ENCODE measurements at places on chromosomes 12 and 14. TPM values are rescaled to one million over a fixed set of nuclear protein-coding genes. Genes with fewer than 3 reads are reported as not detected.

DLK1 gene
- total RNA-seq = 2.2 TPM

- no peak for DNase-seq
Observed at GRCh38 chr14:55384536-55384935, 27.1 kb downstream of the ATG14 start.

- no peak for DNase-seq
Observed at GRCh38 chr12:2891240-2892053, 756 bp downstream of the TULP3 start.

DNA sequence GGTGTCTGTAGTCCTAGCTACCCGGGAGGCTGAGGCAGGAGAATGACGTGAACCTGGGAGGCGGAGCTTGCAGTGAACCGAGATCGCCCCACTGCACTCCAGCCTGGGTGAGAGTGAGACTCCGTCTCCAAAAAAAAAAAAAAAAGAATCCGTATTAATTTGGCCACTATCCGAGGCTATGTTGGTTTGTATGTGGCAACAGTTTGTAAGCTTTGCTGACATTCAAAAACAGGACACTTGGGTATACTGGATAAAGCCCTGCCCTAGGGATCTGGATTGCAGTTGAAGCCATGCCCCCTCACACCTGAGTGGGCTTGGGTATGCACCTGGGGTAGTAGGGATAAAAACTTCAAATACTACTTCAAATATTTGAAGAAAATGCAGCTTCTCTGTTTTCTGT, 14.5 kb downstream of the IFNG-AS1 start:
- DNase-seq = no peak

FAIM2 gene
- not detected for total RNA-seq

KRT78 gene
- total RNA-seq = not detected

DNA sequence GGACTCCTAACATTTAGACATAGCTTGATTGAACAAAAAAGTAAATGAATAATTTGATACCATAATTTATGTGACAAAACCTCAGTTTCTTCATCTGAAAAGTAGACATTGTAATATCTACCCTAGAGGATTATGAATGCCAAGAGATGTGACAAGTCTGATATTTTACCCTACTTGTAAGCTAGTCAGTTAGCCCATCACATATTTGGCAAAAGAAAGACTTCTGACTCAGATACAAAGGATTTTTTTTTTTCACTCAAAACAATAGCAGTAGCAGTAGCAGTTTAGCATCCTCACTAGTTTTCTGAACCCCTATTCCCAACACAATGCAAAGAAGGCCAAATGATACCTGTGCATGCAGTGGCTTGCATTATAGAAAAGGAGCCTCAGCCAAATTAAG, 377.3 kb upstream of the E2F7 start:
- no peak for DNase-seq

DNA sequence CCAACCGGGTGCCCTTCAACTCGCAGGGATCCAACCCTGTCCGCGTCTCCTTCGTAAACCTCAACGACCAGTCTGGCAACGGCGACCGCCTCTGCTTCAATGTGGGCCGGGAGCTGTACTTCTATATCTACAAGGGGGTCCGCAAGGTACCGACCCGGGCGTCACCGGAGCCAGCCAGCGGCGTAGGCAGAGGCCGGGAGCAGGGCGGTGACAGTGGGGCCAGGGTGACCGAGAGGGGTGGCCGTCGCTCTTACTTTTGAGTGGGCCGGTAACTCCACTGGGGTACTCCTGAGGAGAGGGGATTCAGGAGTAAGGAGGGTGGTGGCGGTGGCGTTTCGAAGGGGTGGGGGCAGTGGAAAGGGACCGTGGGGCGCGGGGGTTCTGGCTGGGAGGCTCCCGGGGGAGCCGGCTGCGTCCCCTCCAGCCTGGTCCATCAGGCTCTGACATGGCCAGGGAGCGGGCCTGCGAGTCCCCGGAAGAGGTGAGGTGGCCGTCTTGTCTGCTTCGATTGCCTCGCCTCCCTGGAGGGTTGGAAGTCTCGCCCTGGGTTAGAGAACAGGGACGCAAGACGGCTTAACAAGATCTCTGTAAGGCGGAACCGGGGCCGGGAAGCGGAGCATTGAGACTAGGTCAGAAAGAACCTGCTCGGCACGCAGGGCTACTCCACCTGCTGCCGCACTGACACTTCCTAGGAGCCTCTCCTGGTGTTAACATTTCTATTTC, 491 bp downstream of the WDR20 start:
- peak; percentile 42 for DNase-seq

DNA sequence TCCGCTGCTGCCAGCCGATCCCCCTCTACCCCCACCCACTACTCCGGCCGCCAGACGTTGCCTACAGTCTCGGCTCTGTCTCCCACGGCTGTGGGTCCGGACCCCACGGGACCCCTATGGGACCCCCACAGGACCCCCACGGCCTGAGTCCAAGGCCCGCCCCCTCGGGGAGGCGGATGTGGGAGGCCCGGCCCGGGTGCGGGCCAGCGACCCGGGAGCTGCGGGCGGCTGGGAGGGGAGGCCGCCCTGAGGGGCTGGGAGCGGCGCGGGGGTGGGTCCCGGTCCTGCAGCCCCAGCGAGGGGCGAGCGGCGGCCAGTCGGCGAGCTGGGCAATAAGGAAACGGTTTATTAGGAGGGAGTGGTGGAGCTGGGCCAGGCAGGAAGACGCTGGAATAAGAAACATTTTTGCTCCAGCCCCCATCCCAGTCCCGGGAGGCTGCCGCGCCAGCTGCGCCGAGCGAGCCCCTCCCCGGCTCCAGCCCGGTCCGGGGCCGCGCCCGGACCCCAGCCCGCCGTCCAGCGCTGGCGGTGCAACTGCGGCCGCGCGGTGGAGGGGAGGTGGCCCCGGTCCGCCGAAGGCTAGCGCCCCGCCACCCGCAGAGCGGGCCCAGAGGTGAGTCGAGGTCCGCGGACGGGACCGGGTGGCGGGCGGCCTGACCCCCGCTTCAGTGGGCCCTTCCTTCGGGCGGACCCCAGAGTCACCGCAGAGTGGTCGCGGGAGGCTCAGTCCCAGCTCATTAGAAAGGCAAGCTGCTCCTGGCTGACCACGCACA, at the start of gene ACVRL1:
Gene ACVRL1, plus strand, starts transcription at position 422 of the 773 bp plus-strand sequence. CDS start 4,971 bp downstream, outside the sequence.
- no peak for DNase-seq

DNA sequence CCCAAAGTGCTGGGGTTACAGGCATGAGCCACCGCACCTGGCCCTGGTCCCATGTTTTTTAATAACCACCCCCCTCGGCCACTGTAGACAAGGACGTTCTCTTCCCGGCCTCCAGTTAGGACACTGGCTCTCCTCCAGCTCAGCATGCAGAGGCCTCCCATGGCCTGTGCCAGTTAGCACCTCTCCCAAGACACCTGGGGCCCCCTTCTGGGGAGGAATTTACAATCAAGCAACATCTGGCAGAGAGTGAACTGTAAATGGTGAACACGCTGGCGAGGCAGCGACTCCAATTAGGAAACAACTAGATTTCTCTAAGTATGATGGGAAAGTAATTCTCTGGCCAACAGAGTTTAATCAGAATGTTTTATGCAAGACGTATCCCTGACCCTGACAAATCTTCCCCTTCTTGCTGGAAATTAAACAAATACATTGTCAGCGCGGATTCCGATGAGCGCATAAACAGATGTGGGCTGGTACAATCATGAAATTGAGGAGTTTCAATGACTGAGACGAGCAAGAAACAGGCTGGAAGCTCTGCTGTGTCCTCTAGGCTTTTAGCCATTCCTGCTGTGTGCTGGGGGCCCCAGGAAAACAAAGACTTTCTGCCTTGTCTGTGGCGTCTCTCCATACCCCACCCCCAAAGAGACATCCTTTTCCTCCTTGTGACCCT, 61.7 kb upstream of the DLK1 start:
- DNase-seq = no peak

DNA sequence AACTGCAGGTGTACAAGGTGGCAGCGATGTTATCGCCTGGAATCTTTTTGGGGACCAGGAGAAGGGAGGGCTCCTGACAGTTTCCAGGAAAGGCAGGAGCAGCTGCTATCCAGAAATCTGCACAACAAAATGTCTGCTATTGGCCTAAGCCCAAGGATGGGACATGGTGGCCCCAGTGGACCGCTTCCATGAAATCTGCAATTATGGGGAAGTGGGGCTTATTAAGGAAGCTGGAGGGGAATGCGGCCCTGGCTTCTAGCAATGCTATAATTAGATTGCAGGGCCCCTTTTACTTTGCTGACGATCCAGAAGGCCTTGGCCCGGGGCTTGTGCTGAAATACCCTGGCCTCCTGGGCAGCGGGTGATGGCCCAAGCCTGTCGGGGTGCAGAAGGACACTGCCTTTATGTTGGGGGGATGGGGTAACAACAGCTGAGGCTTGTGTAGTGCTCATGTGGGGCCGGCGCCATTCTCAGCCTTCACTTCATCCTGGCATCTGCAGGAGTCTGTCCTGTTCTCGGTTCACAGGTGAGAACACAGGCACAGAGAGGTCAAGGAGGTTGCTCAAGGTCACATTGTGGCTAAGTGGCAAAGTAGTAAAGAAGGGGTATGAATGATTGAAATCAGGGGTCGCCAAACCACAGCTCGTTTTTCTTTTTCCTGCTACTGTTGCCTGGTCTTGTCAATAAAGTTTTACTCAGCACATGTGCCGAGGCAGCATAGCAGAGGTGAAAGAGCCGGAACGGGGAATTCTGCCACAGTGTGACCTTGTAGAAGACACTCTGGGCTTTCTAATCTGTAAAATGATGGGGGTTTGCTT, 153.5 kb downstream of the RBM19 start:
- no peak for DNase-seq

- DNase-seq = no peak
Observed at GRCh38 chr14:52279408-52279807, 11.9 kb downstream of the PTGDR start.

TSPAN19 gene
- total RNA-seq = not detected

- no peak for DNase-seq
Observed at GRCh38 chr12:12546314-12546772, 16.3 kb downstream of the DUSP16 start.

DNA sequence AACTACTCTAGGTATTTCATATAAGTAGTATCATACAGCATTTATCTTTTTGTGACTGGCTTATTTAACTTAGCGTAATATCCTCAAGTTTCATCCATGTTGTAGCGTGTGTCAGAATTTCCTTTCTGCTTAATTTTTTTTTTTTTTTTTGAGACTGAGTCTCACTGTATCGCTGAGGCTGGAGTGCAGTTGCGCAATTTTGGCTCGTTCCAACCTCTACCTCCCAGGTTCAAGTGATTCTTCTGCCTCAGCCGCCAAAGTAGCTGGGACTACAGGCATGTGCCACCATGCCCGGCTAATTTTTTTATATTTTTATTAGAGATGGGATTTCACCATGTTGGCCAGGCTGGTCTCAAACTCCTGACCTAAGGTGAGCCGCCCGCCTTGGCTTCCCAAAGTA, 28.9 kb downstream of the PNMA1 start:
- DNase-seq = no peak

PTGR2 gene
- total RNA-seq = 1.5 TPM

- DNase-seq = no peak
Observed at GRCh38 chr12:104953323-104953722, 4.8 kb downstream of the SLC41A2 start.

RNASE1 gene
- not detected for total RNA-seq

DNA sequence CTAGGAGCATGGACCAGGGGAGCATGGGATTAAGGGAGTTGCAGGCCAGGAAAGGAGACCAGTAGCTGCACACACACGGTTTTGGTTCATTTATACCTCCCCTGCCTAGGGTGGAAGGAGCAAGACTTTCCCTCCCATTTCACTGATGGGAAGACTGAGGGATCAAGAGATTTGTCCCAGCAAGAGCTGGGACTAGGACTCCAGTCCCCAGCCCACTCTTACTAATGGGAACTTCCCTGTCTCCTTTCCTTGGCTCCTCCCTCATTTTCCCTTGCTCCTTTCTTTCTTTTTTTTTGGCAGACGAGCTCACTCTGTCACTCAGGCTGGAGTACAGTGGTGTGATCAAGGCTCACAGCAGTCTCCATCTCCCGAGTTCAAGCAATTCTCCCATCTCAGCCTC, 13.0 kb downstream of the SCNN1A start:
- no peak for DNase-seq

- no peak for DNase-seq
Observed at GRCh38 chr12:15222219-15222618, 1.0 kb upstream of the RERG start.

DNA sequence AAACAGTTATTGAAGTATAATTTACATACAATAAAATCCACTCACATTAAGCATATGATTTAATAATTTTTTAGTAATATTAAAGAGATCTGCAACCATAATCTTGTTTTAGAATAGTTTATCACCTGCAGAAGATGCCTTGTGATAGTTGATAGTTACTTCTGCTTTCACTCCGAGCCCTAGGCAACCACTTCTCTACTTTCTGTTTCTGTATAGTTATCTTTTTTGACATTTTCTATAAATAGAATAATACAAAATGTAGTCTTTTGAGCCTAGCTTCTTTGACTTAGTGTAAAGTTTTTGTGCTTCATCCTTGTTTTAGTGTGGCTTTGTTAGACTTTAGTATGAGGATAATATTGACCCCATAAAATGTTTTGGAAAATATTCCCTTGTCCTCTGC, 111.0 kb downstream of the MNAT1 start:
- DNase-seq = no peak

- DNase-seq = peak; percentile 6
Observed at GRCh38 chr14:64800000-64800399, 79.7 kb downstream of the SPTB start.

- no peak for DNase-seq
Observed at GRCh38 chr14:48008646-48009045, 333.2 kb upstream of the MDGA2 start.

GRCh38 chr14:22929961-22930364, 787 bp upstream of the PRMT5 start:
- no peak for DNase-seq

CIROP gene
- not detected for total RNA-seq

DNA sequence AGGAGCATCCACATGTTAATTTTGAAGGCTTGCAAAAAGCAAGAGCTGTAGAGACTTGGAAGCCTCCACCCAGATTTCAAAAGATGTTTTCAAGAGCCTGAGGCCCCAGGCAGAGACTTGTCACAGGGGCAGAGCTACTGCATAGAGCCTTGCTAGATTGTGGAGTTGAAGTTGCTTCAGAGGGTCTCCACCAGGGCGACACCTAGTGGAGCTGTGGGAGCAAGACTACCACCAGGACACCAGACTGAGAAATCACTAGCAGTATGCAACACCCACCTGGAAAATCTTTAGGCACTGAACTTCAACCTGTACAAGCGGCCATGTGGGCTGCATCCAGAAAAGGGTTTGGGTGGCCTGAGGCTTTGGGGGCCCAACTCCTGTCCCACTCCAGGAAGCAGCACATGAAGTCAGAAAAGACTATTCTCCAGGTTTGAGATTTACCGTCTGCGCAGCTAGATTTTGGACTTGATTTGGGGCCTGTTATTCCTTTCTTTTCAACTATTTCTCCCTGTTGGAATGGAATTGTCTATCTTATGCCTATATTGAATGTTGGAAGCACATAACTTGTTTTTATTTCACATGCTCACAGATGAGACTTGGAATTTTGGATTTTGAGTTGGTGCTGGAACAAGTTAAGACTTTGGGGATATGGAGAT, 508.6 kb downstream of the FLRT2 start:
- DNase-seq = no peak

KCNA5 gene
- not detected for total RNA-seq

DNA sequence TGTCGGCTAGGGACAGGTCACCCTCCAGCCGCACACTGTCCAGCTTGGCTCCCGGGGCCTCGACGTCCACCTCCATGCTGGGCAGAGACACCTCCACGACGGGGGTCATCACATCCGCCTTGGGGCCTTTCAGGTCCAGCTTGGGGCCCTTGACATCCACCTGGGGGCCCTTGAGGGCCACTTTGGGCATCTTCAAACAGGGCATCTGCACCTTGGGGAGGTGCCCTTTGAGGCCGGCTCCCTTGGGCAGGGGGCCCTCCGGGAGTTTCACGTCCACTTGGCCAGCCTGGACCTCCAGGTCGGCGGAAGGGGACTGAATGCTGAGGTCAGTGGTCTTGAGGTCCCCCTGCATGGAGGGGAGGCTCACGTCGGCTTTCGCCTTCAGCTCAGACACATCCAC, 17.9 kb downstream of the PLD4 start:
- DNase-seq = no peak

Data from T-cell (primary cell).